ENCODE measurements at places on chromosomes 16 and 17. TPM values are rescaled to one million over a fixed set of nuclear protein-coding genes. Genes with fewer than 3 reads are reported as not detected.

The ABCC11 gene
- total RNA-seq = 0.33 TPM

The CCL17 gene
- 3.1 TPM for total RNA-seq

GRCh38 chr17:19322129-19322505 lies 40.4 kb downstream of the B9D1 start:
- no peak for DNase-seq

DNA sequence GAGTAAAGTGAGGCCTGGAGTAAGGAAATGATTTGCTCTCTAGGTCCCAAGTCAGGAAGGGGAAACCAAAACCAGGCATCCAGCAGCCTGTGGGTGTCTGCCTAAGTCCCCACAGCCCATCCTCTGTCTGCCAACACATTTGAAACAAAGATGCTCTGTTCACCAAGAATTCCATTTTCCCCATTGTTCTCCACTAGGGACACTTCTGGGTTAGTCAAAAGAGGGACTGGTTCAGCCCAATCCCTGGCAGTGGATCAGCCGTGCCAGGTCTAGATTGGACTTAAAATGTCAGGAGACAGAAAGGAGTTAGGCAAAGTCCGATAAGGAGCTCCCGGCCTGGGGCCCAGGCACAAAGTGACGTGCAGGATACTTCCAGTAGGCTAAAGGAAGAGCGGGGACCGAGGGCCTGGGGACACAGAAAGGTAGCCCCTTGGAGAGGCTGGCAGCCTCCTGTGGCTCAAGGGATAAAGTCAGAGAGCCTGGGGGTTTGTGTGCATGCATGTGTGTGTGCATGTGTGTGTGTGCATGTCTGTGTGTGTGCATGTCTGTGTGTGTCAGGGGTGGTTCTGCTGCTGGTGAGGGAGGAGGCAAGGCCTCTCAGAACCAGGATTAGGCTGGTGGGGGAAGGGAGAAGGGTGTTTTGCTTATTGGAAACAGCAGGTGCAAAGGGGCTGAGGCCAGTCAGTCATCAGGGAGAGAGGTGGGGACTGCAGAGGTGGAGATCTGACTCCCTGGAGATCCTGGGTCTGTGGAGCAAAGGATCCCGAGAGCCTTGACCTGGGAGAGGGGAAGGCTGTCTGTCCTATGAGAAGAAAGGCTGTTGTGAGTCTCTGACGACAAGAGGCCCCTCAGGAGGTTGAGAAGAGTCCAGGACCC lies 41.7 kb upstream of the IL34 start:
- DNase-seq = no peak

Measured in activated CD4-positive, alpha-beta memory T cell treated with anti-CD3 and anti-CD28 coated beads for 36 hours (primary cell).